ENCODE measurements at places on chromosomes 6 and 20.
A peak's percentile ranks its signal among the peaks of the same experiment; 100 is the strongest.

DNA sequence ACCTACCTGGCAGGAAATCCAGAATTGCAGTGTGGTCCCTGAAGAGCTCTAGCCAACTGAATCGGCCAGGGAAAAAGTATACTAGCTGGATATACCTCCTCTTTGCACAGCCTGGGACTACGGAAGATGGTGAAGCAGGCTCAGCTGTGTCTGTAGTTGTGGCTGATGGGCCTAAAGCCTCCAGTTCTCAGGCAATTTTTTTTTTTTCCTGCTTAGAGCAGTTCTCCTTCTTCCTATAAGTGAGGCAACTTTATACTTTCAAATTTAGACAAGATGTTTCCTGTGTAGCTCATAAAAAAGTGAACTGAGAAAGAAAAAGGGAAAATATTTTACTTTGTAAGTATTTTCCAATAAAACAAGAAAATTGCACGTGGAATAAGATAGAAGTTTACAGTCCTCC, 172.9 kb downstream of the CARMIL1 start:
- DNase-seq = no peak

GRCh38 chr6:115796061-115796460, 264.6 kb downstream of the FRK start:
- no peak for DNase-seq

DNA sequence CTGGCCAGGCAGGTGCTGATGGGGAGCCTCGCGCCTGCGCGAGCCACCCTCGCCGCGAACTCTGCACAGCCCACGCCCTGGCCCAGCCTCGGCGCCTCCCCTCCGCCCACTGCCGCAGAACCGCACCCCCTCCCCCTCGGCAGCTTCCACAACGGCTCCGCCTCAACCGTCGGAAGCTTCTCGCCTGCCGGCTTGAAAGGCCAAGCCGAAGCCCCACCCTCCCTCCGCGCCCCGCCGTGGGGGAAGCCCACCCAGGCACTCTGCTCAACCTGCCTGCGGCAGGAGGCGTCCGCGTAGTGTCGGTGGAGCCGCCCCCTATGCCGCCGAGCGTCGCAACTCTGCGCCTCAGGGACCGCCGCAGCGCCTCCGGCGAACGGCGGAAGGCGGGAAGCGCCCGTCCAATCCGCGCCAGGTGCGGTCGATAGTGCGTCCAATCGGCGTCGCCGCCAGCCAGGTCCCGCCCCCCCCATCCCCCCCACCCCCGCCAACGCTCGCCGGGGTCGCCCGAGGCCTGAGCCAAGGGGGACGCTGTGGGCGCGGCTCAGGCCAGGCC, at the start of gene SYCP2:
Gene SYCP2 (minus strand): TSS at position 342 of the 553 bp plus-strand sequence. CDS start 11,224 bp downstream, outside the sequence.
- peak; percentile 54 for DNase-seq

GRCh38 chr6:16849280-16849987, 88.2 kb upstream of the ATXN1 start:
- no peak for DNase-seq

DNA sequence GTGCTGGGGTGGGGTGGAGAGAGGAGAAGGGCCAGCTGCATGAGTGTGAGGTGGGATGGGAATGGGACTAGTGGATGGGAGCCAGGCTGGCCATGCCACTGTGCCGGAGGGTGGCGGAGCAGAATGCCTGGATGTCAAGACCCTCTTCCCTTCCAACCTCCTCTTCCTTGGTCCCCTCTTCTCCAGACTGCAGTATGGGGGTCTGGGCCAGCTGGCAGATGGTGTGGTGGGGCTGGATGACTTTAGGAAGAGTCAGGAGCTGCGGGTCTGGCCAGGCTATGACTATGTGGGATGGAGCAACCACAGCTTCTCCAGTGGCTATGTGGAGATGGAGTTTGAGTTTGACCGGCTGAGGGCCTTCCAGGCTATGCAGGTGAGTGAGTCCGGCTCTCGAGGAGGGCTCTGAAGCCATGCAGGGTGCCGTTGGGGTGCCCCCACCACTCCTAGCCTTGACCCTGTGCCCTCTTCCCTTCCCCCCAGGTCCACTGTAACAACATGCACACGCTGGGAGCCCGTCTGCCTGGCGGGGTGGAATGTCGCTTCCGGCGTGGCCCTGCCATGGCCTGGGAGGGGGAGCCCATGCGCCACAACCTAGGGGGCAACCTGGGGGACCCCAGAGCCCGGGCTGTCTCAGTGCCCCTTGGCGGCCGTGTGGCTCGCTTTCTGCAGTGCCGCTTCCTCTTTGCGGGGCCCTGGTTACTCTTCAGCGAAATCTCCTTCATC, 7.7 kb downstream of the DDR1 start:
- DNase-seq = no peak

GRCh38 chr6:108210556-108210955, 44.7 kb downstream of the NR2E1 start:
- no peak for DNase-seq

DNA sequence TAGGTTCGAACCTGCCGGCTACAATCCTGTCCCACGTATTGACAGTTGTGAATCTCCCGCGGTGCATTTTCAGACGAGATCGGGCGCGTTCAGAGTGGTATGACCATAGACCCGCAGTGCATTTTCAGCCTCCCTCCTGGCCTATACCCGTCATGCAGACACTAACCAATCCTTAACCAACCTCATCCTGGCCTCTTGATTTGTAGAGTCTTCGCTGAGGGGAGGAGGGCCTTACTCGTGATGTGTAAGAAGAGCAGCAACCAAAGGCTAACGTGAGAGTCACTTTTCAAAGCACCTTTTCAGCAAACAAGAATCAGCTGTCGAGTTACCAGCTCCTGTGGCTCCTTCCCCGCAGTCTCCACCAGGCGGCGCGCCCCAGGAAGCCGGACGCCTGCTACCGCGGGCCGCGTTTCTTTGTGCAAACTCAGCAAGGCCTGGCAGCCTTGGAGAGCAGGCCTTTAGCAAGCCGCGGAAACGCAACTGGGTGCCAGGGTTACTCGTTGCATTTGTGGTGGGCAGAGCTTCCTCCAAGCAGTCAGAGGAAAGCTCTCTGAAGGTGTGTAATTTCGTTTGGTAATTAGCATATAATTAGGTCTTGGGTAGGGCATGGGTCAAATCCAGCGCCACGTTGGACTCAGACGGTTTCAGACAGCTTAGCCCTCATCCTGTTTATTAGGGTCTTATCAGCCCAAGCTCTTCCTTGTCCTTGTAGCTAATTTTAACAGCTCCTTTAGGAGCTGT, 139.8 kb downstream of the OR2B2 start:
- peak; percentile 82 for DNase-seq

- no peak for DNase-seq
Measured at GRCh38 chr6:7703148-7703680, 22.7 kb upstream of the BMP6 start.

DNA sequence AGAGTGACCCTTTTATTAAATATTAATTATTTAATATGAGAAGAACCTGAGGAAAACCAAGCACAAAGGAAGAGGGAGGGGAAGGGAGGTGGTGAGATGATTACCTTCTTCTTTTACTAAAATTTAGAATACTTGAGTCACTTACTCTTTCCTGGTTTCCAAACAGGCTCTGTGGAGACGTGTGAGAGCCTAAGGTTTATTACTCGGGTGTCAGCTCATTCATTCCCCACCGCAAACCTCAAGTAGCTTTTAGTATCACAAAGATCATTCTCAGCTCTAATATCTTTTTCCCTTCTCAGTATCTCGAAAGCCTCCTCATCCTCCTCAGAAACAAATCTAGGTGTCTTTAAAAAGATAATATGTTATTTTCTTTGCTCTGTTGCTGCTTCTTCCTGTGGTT, 497.2 kb upstream of the JARID2 start:
- no peak for DNase-seq

DNA sequence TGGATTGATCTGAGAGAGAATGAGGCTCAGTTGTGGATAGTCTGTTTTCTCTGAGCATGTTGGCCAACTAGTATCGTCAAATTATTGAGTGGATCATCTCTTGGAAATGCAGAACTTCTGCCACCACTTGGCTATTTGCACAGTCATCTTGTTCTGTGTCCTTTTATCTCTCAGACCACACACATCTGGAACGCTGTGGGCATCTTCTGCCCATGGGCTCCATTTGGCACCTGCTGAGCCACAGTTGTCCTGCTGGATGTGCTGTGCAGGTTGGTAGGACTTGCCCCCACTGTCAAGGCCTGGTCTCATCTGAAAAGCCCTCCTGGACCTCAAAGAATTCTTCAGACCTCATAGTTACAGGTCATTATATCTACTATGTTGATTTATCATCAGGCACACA, 16.7 kb upstream of the C20orf144 start:
- no peak for DNase-seq

DNA sequence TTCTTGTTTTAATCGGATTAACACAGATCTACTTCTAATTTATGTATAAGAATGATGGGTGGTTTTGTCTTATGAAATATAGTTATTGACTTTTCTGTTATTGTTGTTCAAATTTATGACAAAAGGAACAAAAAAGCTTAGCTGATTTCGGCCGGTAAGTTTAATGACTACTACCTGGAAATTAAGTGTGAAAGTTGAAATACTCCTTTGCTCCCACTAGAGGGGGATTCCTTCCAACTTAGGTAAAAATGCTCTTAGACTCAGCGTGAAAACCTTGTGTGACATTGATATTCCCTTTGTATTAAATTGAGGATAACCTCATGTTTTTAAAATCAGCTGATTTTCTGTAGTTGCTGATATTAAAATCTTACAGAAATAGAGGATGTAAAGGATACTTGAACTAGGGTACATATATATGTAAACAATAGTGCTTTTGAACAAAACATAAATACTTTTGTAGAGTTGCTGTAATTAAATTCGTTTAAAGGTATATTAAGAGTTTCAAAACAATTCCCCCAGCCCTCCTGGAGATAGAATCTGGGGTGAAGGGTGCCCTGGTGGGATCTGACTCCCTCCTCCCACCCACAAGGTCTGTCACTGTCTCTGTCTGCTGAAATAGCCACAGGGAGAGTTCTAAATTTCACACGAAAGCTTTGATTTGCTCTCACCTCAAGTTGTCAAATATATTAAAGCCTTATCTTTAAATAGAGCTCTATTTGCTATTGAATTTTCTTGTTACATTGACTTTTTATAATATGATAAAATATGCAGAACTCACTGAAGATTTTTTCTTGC, 257.5 kb downstream of the ARID1B start:
- no peak for DNase-seq

DNA sequence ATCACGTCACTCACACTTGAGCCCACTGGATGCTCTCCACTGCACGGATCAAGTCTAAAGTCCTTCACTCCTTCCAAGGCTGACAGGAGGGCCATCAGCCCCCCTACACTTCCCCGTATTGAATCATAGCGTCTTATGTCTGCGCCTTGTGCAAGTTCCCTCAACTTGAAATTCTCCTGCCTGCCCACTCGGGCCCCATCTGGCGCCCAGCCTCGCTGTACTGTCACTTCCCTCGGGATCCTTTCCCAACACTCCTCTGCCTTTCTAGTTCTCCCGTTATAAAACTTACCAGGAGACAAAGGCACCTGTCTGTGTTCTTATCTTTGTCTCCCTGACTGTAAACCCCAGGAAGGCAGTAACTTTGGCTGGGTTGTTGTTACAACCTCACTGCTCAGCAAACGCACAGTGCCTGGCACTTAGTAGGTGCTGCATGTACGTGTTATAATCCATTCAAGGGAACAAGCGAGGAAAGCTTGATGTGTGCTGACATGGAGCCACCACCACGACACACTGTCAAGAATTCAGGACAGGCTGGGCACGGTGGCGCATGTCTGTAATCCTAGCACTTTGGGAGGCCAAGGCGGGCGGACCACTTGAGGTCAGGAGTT, 33.8 kb upstream of the ZFAND3 start:
- DNase-seq = no peak

GRCh38 chr6:40444811-40445210, 142.4 kb downstream of the LRFN2 start:
- DNase-seq = no peak

DNA sequence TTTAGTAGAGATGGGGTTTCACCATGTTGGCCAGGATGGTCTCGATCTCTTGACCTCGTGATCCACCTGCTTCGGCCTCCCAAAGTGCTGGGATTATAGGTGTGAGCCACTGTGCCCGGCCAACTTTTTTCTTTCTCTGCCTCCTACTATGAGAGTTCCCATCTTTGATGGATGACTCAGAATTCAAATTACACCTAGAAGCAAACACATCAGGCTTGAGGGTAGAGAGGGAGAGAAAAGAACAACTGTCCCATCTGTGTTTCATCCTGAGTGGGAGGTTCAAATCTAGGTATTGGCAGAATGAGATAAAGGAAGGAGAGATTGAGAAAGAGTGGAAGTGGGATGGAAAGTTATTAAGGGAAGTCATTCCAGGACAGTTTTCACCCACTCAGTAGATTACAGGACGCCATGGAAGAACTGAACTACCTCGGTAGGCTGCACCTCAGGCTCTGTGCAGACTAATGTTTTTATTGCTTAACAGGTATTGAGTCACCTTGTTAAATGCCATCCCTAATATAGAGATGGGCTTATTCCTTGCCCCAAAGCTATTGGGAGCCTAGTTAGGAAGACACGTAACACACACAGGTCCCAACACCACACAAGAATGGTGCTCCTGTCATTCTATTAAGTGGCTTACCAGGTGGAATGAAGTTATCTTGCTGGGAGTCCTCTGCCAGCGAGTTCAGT, 275.7 kb downstream of the SOX4 start:
- no peak for DNase-seq

- DNase-seq = no peak
Measured at GRCh38 chr6:13166916-13167315, 161.4 kb downstream of the TBC1D7 start.

DNA sequence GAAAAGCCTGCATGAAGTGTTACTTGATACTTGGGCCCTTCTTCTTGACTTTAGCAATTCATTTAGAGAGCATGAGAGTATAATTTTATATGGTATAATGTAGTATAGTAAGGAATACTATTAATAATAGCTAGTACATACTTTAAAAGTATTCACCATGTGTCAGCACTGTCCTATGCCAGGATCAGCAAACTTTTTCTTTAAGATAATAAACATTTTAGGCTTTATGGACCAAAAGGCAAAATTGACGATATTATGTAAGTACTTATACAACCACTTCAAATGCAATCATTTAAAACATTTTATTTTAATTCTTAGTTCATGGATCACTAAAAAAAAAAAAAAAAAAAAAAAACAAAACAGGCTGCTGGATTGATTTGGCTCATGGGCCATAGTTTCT, 163.9 kb downstream of the IBTK start:
- DNase-seq = no peak

DNA sequence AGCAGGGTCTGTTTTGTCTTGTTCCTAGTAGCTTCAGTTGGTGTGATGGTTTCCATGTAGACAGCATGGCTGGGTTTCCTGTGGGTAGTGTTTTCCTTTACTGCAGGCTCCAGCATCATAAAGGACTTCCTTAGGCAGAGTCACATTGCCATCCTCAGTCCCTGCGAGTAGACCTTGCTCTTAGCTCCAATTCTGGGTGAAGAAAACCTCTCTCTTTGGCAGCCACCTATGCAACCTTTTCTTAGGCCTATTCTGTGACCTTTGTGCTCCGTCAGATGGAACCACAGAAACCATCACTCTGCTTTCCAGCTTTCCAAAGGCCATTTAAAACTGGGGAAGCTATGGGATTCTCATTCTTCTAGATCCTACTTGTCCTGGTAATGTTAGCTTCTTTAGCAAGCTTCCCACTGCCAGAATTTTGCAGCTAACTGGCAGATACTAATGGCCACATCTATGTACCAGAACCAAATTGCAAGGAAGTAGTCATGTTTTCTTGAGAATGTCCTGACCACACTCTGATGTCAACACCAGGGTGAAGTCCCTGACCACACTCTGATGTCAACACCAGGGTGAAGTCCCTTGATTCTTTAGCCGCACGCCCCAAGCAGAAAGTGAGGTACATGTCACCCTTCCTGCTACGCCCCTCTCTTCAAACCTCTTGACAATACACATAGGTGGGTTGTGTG, 646.6 kb upstream of the HS3ST5 start:
- DNase-seq = no peak
